ENCODE measurements at places on chromosomes 13 and 19.

DNA sequence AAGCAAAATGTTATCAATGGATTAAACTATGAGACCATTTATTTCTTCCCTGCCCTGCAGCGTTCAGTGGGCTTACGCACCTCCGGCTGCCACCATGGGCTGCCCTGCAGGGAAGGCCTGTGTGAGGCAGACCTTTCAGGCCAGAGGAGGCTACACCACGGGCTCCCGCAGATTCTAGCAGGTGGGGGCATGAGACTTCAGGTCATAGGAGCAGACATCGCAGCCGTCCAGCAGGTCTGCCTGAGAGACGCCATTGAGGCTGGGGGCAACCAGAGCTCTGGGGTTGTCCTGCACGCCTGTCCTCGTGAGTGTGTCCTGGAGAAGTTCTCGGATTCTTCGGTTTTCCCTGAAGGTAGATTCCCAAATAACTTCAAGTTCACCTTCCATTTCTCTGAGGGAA, 9.4 kb upstream of the SLC7A9 start:
- no peak for DNase-seq

- DNase-seq, result no peak
Observed at GRCh38 chr13:27271570-27272096, 1.0 kb downstream of the RASL11A start.

DNA sequence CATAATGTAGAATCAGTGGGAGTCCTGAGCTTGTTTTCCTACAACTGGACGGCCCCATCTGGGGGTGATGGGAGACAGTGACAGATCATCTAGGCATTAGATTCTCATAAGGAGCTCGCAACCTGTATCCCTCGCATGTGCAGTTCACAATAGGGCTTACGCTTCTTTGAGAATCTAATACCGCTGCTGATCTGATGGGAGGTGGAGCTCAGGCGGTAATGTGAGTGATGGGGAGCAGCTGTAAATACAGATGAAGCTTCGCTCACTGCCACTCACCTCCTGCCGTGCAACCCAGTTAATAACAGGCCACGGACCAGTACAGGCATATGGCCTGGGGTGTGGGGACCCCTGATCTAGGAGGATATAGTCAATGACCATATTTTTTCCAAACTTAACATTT, 38.8 kb downstream of the RCBTB1 start:
- DNase-seq, result no peak

- no peak for DNase-seq
Observed at GRCh38 chr13:91146601-91147000, 200.9 kb upstream of the MIR17HG start.

GRCh38 chr13:27403203-27403678, 21.2 kb upstream of the GTF3A start:
- DNase-seq, result no peak

All from NCI-H2081 treated with DMSO at 0.1 percent for 48 hours (cell line).